Cardiac muscle cell (in vitro differentiated cells and primary cell): ENCODE measurements at places on chromosomes 1 and 21. TPM values are rescaled to one million over a fixed set of nuclear protein-coding genes. Genes with fewer than 3 reads are reported as not detected.

NPHP4 gene
- 9.4 and 12.7 TPM in 2 replicates for total RNA-seq

GRCh38 chr1:56477164-56478111, 101.9 kb downstream of the PLPP3 start:
- DNase-seq = peak; percentile 87

OR2M3 gene
- total RNA-seq = not detected in 2 replicates

GRCh38 chr1:176480750-176481149, 17.8 kb downstream of the PAPPA2 start:
- no peak for DNase-seq

- DNase-seq = no peak
Observed at GRCh38 chr1:87706203-87706602, 377.5 kb downstream of the LMO4 start.

DNA sequence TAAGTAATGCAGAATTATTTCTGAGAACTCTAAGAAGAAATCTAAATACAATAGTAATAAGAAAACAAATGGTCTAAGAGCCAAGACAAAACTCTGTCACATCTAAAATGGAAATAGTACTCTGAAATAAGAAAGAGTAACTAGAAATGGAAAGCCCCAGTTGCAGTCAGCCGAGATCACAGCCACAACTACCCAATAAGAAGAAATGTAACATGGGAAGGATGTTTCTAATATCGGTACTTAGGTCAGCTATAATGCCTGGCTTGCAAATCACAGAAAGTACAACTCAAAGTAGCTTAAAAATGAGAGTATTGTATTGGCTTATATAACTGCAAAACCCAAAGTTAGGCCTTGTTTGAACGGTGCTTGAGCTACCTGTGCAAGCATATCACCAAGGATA, 58.6 kb upstream of the USP25 start:
- DNase-seq = no peak

GRCh38 chr1:19202396-19202795, 7.7 kb downstream of the UBR4 start:
- DNase-seq = no peak

GRCh38 chr1:154520333-154520732, 18.1 kb upstream of the SHE start:
- DNase-seq = no peak

GRCh38 chr1:110455151-110455550, 4.2 kb downstream of the PROK1 start:
- peak; percentile 10 for DNase-seq

- no peak for DNase-seq
Observed at GRCh38 chr21:36310016-36310415, 10.0 kb upstream of the MORC3 start.

SH3BGR gene
- total RNA-seq = 116 and 168 TPM in 2 replicates

LRRC71 gene
- 0.11 and 0.45 TPM in 2 replicates for total RNA-seq

NUDT4B gene
- 72.0 and 87.9 TPM in 2 replicates for total RNA-seq

DNA sequence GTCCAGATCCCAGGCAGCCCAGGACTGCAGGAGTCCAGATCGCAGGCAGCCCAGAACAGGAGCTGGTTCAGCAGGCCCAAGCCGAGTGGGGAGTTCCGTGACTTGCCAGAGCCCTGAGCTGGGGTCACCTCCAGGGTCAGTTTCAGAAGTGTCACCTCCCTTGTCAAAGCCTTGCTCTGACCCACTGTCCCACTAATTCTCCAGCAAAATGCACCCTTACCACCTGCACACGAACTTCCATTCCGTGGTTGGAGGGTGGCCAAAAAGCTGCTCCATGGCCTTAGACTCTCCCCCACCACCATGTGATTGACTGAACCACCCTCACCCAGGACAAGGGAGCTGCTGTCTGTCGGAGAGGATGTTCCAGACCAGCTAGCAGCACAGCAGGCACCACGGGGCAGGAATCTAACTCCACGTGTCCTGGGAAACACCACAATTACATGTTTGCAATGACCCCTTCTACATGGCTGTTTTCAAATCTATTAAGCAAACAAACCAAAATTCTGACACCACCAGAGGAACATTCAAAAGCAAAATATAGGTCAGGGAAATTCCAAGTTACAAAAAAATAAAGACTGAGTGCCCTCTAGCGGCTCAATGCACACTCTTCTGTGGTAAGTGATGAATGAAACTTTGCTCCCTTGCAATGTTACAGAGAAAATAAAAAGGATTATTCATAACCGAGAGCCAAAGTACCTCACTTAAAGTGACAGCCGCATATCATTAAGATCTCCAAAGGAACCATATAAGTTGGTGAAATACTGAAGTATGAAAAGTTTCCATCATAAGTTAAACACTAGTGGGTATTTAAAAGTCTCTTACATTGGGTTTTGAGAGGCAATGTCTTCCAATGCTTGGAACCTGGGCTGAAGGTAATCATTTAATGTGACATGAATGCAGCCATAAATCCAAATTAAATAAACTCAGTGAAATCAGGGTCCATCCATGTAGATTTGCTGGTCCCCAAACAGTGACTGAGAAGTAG, 76.3 kb downstream of the NPHP4 start:
- peak; percentile 64 for DNase-seq

DFFB gene
- total RNA-seq = 8.0 and 9.7 TPM in 2 replicates
